Activated T-cell treated with anti-CD3 and anti-CD28 coated beads, Interleukin-2, amount 50 U/mL, for 48 hours (primary cell): ENCODE measurements at places on chromosomes 3 and 15.

GRCh38 chr15:74542166-74543042, 1.4 kb downstream of the ARID3B start:
- DNase-seq = no peak

DNA sequence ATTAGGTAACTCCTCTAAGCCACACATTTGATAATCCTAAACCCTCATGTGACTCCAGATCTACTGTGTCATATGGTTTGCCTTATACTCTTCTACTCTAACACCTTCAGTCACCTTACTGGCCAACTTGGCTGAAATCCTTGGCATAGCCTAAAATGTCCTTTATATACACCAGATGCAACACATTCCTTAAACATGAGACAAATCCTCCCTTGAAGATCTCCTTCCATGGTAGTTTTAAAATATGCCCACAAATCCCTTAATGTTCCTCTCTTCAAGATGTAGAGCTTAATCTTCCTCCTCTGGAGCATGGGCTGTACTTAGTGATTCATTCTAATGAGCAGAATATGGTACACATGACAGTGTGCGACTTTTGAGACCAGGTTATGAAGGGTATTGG, 238.9 kb downstream of the SUCLG2 start:
- DNase-seq = no peak

- DNase-seq = no peak
Observed at GRCh38 chr15:95843241-95843910, 487.1 kb upstream of the NR2F2 start.

DNA sequence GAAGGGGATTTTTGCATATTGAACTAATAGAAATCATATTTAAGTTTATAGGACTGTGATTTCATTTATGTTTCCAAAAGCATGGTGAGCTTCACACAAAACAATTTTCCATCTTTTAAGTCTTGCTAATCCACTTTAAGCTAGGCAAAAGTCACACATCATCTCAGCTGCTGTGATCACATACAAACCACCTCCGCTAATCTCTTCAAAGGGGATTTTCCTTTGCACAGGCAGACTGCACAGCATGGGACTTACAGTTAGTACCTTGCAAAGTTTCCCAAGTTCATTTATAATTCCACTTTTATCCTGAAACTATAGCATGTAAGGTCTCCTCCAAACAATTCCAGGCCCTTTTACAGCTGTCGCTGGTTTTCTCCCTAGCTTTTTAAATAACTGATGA, 225.1 kb upstream of the CNTN3 start:
- no peak for DNase-seq

GRCh38 chr15:31435912-31436628, 109.4 kb downstream of the KLF13 start:
- peak; percentile 71 for DNase-seq
